OCI-M1 (cell line): ENCODE measurements at places on chromosomes 13 and 19.

GRCh38 chr13:22569811-22570210, 611.0 kb upstream of the SGCG start:
- peak; percentile 3 for DNase-seq

DNA sequence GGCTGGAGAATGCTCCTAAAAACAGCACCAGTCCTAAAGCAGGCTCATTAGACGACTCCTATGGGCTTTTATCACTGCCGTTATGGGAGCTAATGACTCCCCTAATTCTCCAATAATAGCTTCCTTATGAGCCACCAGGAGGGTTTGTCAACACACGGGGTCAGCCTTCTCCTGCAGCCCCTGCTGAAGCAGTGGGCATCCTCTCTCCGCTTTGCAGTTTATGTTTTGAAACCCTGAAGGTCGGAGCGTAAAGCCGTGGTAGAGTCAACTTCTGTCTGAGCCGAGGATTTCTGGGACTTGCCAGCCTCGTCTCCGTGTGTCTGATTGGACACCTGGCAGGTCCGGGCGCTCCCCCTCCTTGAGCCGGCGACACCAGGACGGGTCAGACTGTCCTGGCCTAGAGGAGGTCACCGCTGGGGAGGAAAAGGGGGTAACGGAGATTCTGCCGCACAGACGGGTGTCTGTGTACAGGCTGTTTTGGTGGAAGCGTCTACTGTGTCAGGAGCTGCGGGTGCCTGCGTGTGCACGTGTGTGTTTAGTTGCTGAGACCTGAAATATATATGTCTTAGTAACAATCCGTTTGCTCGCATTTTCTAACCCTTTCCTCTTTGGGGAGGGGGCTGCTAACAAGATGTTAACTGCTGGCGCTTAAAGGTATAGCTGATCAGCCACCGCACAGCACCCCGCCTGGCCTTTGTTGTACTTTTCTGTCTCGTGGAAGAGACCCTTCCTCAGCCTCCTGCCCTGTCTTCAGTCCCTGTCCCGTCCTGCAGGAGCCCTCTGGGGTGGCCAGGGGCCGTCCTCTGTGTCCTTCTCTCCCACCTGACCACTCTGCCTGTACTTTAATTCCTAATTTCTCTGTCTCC, 1.9 kb downstream of the KDM4B start:
- peak; percentile 71 for DNase-seq

- DNase-seq, result no peak
Measured at GRCh38 chr13:39397896-39398265, 205.1 kb downstream of the LHFPL6 start.

GRCh38 chr13:22076658-22077057, 405.8 kb downstream of the FGF9 start:
- DNase-seq, result no peak

- no peak for DNase-seq
Measured at GRCh38 chr19:48442116-48443035, 3.4 kb upstream of the GRWD1 start.

- no peak for DNase-seq
Measured at GRCh38 chr19:38290631-38291147, 13.4 kb upstream of the C19orf33 start.

- no peak for DNase-seq
Measured at GRCh38 chr13:75468602-75469001, 13.4 kb downstream of the TBC1D4 start.

- DNase-seq, result no peak
Measured at GRCh38 chr19:31560086-31561060, 211.1 kb upstream of the TSHZ3 start.

GRCh38 chr13:29539856-29540255, 55.6 kb downstream of the SLC7A1 start:
- DNase-seq, result no peak
